ENCODE measurements at places on chromosomes 3 and 15.

GRCh38 chr3:144524531-144524930, 552.9 kb downstream of the DIPK2A start:
- no peak for DNase-seq

DNA sequence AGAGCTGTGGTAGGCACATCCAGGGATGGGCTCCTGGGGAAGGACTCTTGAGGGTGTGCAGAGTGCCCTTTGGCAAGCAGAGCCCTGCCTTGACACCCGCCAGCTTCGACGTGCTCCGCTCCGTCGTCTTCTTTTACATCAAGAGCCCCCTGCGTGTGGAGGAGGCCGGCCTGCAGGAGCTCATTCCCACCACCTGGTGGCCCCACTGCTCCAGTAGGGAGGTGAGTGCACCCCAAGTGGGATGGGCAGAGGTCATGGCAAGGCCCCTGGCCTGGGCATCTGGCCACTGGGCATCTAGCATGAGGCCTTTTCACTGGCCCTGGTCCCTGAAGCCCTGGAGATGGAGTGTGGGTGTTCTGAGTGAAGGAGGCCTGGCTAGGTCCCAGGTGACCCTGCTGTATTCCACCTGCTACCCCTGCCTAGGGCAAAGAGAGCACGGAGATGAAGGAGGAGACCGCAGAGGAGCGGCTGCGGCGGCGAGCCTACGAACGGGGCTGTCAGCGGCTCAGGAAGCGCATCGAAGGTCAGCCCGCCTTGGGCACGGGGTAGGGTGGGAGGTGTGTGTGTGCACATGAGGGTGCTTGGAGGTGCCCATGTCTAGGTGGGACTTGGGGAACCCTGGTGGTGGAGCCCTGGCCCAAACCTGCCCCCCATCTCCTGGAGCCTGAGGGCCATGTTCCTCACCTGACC, 12.2 kb downstream of the RNF123 start:
- DNase-seq = no peak

GRCh38 chr15:25714538-25714840, 148.6 kb downstream of the ATP10A start:
- no peak for DNase-seq

GRCh38 chr15:87263871-87264270, 992.7 kb downstream of the NTRK3 start:
- no peak for DNase-seq
